Osteoblast (primary cell): ENCODE measurements at places on chromosomes 13 and 19. TPM values are rescaled to one million over a fixed set of nuclear protein-coding genes. Genes with fewer than 3 reads are reported as not detected.

- no peak overlapping the region for H3K4me3 ChIP-seq
- H3K27me3 ChIP-seq: no peaks in the 10 kb centered on the region
- DNase-seq: no peak
- no peaks in the 10 kb centered on the region for H3K4me1 ChIP-seq
These were observed 30.3 kb downstream of the OXGR1 start for GRCh38 chr13:96963786-96964475.

GSX1 gene
- not detected in 2 replicates for total RNA-seq

TNNI3 gene
- not detected in 2 replicates for total RNA-seq

- no peaks in the 10 kb centered on the region for H3K27me3 ChIP-seq
- no peak overlapping the region for H3K27ac ChIP-seq
- no peak overlapping the region for H3K4me3 ChIP-seq
- H3K36me3 ChIP-seq: no peaks in the 10 kb centered on the region
- H3K4me1 ChIP-seq: no peaks in the 10 kb centered on the region
These were observed 221.8 kb downstream of the OXGR1 start for GRCh38 chr13:96772426-96772825.
